ENCODE measurements at places on chromosomes 16 and 17.

DNA sequence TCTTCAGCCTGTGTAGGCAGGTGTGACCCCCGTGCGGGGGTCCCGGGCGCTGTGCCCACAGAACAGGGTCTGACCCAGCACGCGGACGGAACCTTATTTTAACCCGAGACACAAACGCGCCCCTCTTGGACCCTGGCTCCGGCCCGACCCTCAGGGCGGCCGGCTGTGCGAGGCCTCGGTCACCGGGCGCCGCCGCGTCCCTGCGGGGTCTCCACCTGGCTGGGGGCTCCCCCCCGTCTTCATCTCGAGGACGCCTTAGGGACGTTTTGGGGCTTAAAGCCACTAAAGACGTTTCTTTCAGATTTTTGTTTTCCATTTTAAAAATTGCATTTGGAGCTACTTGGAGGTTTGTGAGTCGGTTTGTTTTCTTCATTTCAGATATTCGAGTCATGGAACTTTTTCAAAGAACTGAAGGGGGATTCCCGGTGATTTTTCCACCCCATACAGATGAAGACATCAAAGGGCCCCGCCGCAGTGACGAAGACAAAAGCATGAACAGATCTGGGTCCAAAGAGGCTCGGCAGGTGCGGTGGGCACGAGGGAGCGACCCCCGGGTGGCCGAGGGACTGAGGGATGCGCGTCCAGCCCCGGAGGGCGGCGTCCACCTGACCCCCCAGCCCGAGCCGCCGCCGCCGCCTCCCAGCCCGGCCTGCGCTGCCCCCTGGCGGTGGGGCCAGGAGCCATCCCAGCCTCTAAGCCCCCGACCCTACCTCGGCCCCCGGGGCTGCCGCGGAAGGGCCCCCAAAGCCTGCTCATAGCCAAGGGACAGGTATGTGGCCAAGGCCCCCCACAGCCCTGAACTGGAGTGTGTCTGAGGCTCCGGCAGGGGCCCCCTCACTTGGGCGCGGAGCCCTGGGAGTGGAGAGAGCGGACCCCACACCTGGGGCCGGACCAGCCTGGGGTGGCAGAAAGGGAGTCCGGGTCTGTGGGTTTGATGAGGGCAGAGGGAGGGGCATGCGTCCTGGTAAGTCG, 3.8 kb upstream of the CD7 start:
- DNase-seq, result no peak

DNA sequence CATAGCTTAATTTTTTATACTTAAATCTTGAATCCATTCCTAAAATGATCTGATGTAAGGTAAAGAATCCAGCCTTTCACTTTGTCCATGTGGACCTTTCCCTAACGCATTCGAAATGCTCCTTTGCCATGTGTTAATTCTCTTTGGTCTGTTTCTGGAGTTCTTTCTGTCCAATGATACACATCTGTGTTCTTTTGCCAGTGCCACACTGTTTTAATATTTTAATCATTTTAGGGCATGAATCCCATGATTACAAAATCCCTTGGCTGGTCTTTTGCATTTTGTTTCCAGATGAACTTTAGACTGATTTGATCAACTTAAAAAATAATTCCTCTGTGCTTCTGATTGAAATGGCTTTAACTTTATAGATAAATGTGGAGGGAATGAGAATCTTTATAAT, 74.1 kb downstream of the NTN1 start:
- DNase-seq, result no peak

- DNase-seq, result no peak
Observed at GRCh38 chr16:50547340-50548124, 664 bp upstream of the NKD1 start.

DNA sequence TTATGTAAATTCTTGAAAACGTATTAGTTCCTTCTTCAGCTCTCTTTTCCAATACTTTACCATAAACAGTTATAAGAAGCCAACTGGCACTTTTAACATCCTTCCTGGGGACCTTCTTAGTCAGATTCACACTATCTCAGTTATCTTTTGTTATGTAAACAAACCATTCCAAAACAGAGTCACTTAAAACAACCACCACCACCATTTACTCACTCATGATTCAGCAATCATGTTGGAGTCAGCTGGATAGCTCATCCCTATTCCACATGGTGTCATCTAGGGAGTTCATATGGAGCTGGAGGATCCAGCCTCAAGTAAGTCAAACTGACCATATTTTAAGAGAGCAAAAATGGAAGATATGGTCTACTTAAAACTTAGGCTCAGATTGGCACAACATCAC, 240.3 kb upstream of the IRX3 start:
- DNase-seq, result no peak

GRCh38 chr16:82682767-82683166, 56.0 kb downstream of the CDH13 start:
- DNase-seq, result no peak

DNA sequence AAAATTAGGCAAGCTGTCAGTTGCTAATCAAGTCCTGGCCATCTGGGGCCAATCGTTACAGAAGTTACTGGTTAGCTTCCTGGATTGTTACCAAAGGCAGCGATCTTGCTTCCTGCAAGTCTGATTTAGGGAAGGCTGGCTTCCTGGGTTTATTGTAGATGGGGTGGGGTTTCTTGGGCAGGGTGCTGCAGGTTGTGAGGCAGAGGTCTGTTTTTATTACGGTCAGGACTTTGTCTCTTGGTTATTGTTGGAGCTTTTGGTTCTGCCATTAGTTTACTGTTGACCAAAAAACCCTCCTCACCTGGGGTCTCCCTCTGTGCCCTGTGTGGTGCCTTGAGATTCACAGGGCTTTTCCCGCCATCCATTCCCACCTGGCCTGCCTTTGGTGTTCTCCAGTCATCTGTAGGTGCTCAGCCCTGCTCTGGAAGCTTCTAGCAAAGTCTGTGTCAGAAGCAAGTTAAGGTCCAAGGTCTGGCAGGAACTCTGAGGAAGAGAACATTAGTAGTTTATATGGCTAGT, 36.9 kb downstream of the SLC47A1 start:
- no peak for DNase-seq

DNA sequence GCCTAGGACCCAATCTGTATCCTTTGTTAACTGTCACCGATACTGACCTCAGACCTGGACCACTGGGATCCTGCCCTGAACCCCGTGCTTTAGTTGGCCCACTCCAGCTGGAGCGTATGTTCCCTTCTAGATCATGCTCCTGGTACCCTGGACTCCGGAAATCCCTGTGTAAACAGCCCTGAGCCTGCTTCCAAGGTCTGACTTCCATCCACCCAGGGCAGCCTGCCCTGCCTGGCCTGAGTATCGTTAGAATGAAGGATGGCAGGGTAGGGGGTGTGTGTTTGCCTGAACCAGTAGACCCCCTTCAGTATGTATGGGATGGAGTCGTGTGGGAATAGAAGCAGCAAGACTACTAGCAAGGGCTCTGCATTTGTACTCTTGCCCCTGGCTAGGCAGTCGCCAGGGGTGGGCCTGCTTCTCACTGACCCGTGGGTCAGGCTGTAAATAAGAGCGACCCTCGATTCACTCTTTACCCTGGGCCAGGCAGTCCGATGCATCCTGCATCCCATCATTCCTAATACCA, 691 bp upstream of the TMEM98 start:
- no peak for DNase-seq

GRCh38 chr16:78571898-78572358, 472.5 kb downstream of the WWOX start:
- DNase-seq, result no peak

GRCh38 chr17:10743316-10744009, 13.6 kb upstream of the TMEM220 start:
- no peak for DNase-seq

- no peak for DNase-seq
Observed at GRCh38 chr16:50731989-50732832, 9.7 kb upstream of the CYLD start.

- DNase-seq, result no peak
Observed at GRCh38 chr17:16927641-16928321, 44.1 kb downstream of the TNFRSF13B start.

DNA sequence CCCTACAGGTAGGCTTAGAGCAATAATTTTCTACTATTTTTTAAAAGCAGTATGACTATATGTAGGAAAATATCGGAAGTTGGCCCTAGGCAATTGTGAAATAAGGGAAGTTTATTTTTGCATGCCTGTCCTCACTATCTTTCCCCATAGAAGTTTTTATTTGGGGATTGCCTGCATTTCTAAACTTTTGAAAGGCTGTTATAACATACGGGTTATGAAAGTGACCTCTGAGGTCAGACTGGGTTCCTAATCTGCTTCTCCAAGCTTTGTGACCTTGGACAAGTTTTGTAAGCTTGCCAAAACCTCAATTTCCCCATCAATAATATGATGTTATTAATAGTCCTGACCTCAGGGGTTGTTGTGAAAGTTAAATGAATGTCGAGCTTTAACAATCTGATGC, 67.1 kb downstream of the ARHGAP44 start:
- no peak for DNase-seq

DNA sequence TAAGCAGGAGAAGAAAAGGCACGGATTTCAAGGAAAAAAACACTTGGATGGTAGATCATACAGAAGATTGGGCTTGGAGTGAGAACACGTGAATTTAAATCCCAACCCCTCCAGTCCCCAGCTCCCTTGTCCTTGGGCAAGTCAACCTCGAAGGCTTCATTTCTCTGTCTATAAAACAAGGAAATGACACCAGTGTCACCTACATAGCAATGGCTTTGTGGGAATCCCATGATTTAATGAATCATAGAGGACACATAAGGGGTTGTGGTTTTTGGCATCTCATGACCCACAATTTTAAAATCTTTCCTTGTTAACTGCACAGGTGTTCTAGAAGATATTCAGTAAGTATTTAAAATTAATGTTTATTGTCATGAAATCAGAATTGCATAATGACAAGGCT, 8.2 kb upstream of the CCL2 start:
- DNase-seq, result no peak

DNA sequence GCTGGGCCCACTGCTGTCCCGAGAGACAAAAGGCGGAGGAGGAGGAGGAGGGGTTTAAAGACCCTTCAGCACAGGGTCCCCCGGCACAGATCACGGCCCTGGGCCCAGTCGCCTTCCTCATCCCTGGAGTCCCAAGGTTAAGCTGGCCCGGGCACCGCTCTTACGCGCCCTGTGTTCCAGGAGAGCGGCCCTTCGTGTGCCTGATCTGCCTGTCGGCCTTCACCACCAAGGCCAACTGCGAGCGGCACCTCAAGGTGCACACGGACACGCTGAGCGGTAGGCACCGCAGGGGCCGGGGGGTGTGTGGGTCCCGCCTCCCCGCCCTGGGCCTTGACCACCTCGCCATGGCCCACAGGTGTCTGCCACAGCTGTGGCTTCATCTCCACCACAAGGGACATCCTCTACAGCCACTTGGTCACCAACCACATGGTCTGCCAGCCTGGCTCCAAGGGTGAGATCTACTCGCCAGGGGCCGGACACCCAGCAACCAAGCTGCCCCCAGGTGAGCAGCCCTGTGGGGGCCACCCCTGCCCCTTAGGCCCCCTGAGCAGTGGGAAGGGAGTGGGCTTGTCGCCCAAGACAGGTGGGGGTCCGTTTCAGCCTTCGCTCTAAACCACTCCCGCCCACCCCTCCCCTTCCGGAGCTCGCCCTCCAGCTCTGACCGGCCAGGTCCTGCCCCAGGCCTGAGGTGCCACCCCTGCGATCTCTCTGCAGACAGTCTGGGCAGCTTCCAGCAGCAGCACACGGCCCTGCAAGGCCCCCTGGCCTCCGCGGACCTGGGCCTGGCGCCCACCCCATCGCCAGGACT, 37.6 kb upstream of the ZC3H18 start:
- no peak for DNase-seq

All from thoracic aorta (tissue), 2 donors.